NCI-H1930 (cell line): ENCODE measurements at places on chromosomes 2 and 18.
A peak's percentile ranks its signal among the peaks of the same experiment; 100 is the strongest.

- DNase-seq: no peak
Measured at GRCh38 chr18:66826211-66826610, 222.3 kb upstream of the CDH19 start.

DNA sequence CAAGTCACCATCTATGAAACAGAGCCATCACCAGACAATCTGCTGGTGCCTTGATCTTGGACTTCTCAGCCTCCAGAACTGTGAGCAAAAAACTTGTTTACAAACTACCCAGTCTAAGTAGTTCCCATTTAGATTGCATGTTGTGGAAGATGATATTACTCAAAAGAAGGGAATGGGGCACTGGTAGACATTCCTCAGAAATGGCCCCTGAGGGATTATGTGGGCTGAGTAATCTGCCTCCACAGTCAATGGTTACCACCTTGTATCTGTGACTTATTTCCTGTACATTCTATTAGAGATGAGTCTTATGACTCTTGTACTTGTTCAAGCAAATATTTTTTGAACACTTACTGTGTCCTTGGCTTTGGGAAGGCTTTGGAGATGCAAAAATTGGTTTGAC lies 160.4 kb downstream of the NUP35 start:
- no peak for DNase-seq

DNA sequence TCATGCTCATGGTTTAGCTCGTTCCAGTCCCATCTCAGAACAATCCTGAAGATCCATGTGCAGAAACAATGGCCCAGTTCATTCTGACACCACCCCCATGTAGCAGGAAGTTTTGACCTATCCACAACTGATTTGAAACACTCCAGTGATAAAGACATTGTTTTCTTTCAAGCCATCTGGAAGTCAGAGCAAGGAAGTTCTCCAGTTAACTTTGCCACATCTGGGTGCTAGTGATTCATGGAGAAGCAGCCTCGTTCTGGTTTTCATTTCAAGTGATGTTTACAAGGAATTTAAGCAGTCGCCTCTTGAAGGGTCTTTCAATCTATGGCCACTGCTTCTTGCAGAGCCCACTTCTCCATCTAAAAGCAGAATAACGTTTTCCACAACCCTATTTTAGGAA lies 36.6 kb upstream of the TWIST2 start:
- no peak for DNase-seq

DNA sequence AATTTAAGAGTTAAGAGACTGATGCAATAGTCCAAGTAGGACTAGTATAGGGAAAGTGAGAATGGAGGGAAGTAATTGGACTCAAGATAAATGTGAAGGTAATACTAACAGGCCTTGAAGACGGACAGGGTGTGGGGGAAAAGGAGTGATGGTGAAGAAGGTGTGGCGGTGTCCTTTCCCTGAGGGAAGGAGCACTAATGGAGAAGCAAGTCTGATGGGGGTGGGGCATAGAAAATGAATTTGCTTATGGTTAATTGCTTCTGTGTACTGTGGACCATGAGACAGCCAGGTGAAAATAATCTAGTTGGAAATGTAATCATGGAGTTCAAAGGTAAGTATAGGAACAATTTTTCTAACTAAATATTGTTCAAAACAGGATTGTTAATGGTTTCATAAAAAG lies 7.1 kb upstream of the TGOLN2 start:
- DNase-seq: no peak

DNA sequence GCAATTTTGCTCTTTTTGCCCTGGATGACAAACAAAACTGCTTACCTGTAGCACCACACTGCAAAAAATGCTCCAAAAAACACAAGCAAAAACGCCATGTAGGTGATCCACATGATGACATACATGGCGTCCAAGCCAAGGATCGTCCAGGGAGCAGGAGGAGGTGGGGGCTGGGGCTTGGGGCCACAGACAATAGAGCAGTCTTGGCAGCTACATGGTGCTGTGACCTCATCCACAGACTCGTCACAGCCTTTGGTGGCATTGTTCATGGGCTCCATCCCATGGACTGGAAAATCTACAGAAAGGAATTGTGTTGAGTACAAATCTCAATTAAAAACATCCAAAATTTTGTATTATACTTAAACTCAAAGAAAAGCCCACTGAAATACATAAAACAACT lies 26.1 kb downstream of the NPC1 start:
- no peak for DNase-seq

DNA sequence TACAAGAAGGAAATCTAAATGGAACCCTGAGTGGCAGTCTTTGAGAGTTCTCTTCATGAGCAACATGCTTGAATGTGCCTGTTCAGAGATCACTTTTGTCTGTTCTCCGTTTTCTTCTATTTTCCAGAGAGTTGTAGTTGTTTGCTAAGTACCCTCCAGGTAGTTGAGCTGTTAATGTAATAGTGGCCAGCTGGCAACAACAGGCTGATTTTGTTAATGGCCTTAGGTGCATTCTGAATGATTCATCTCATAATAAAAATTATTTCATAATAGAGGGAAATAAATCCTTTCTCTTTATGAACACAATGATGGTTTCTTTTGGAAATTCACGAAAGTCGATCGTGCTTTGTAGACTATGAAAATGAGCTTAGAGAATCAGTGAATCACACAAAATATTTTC lies 136.8 kb downstream of the LRP1B start:
- no peak for DNase-seq

DNA sequence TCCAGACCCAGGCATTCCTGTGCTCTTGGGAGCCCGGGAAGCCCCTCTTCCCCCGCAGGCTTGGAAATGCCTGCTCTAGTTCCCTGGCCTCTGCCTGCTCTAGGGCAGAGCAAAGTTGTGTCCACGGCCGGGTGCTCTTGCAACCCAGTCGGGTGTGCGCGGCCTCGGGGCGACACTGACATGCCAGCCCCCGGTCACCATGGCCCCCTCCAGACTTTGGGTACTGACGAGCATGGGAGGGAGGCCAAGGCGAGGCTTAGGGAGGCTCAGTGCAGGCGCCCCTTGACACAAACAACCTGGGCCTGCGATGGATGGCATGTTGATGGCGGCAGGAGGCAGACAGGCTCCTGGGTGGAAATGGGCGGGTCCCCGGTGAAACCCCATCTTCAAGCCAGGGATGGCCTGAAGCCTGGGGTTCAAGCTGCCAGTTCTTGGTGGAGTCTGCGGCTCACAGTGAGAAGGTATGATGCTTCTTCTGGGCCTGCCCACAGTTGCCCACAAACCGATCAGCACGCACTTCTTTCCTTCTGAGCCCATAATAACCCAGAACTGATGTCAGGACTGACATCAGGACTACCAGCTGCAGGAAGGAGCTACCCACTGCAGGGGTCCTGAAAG lies 689.9 kb downstream of the DSC3 start:
- no peak for DNase-seq

GRCh38 chr2:174325373-174326160 lies 9.2 kb upstream of the SP9 start:
- DNase-seq: no peak

DNA sequence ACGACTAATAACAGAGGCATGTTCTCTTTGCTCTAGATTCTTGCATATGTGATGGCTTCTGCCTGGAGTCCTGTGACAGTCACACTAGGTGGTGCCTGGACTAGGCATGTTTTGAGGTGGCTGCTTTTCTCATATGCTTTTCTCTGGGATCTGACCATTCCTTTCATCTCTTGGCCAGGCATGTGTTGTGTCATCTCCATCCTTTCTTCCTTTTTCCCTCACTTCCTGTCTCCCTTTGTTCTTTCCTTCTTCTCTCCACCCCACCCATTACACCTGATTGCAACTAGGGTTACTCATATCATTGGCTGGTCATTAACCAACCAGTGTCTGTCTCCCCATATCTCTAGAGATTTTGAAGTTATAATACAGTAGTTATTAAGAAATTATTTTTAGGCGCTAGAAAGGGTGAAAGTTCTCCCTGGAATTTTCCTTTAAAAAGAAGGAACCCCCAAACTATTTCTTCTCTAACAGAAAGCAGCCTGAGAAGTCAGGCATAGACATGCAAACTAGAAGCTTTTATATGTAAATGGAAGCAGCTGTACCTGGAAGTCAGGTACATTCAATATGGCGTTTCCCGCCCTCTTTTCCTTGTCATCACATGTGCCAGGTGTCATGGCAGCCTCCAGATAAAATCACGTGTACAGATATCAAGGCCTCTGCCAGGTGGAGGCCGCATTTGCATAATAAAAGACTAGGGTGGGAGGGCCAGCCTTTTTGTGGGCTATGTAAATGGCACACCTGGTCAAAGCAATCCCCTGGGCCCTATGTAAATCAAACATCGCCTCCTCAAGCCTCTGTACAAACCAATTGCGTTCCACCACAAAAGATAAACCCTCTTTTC lies 220.4 kb upstream of the MEX3C start:
- no peak for DNase-seq

- no peak for DNase-seq
Measured at GRCh38 chr2:65867446-65867845, 435.0 kb upstream of the SPRED2 start.

GRCh38 chr2:71861186-71862160 lies 286.2 kb downstream of the CYP26B1 start:
- no peak for DNase-seq

DNA sequence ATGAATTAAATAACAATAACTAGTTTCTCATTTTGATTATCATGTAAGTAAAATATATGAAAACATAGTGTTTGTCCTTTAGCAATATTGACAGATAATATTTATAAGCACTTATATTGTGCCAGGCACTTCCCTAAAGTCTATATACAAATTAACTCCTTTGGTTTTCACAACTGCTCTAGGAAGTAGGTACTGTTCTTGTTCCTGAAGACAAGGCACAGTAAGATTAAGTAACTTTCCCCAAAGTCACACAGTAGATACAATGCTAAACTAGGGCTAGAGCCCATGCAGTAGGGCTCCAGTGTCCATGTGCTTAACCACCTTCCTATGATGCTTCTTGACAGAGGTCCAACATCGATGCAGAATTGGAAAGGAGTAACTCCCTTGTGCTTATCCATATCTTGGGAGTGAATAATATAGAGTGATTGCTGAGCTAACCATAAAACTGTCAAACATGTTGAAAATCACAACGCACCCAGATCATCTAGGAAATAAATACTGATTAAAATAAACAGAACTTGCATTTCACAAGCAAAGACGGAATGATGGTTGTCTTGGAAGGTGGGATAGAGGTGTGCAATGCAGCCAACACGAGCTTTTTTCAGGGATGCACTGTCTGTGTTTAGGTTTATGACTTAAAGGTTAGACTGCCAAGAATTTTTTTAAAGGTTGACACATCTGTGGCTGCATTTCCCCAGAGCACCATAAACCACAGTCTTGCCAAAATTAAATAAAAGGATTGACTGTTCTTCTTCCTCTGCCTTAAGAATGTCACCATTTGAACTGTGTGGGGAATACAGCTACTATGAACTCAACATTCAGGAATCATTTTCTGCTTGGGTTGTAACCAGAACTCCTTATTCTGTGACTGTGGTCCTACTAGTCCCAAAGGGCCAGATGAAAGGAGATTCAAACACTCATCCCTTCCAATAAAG lies 80.8 kb downstream of the ANKRD44 start:
- DNase-seq: no peak

DNA sequence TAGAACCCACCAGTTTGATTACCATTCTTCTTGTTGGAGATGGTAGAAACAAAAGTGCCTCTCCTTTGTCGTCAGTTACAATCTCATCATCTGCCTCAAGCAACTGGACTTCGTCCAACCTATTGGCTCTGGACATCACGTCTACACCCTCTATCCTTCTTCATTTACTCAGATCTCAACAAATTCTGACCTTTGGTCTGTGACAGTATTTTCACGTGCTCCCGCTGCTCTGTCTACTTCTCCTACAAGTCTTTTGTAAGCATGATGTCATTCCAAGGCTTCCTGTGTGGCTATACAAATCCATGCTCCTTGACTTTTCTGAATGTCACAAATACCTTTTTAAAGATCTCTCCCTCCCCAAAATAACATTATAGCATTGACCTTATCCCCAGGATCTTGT lies 43.0 kb upstream of the PID1 start:
- no peak for DNase-seq

- DNase-seq: peak; percentile 27
Measured at GRCh38 chr18:48545757-48546321, 7.0 kb downstream of the CTIF start.

DNA sequence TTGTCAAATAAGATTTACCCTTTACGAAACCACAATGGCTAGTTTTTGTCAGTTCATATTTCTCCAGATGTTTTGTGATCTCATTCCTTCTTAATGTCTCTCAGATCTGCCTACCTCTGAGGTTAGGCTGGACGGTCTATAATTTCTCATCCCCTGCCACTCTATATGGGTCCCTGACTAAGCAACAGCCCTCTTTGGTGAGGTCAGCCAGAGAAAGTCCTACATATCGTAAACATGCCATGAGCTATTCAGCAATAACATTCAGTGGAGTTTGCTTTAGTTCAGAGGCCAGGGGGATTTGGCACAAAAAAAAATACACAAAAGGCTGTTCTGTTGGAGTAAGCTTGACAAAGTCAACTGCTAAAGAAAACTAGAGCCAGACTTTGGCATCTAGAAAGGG lies 192.1 kb upstream of the NCKAP5 start:
- no peak for DNase-seq
